ENCODE measurements at places on chromosomes 5 and 9. TPM values are rescaled to one million over a fixed set of nuclear protein-coding genes. Genes with fewer than 3 reads are reported as not detected.

- no peak for DNase-seq
Measured at GRCh38 chr9:18692268-18692667, 218.3 kb downstream of the ADAMTSL1 start.

DNA sequence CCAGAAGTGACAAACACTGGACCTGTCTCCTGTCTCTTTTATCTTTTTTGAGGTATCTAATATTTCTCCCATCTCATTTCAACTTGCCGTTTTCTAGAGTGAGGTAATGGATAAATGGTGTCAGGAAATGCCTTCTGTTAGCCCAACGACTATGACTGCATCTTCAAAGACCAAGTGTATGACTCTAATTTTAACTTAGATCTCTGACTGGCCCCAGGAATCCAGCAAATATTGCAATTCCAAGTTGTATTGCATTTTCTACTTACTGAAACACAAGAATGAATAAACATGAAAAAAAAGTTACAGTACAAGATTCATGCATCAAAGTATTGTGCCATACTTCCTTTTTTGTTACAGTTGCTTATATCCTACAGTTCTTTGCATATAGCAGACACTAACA lies 26.3 kb downstream of the SLC28A3 start:
- DNase-seq = no peak

- DNase-seq = peak; percentile 90
Measured at GRCh38 chr5:138632900-138633489, 57.8 kb upstream of the HSPA9 start.

GRCh38 chr5:80619086-80619485 lies 35.4 kb upstream of the MSH3 start:
- no peak for DNase-seq

DNA sequence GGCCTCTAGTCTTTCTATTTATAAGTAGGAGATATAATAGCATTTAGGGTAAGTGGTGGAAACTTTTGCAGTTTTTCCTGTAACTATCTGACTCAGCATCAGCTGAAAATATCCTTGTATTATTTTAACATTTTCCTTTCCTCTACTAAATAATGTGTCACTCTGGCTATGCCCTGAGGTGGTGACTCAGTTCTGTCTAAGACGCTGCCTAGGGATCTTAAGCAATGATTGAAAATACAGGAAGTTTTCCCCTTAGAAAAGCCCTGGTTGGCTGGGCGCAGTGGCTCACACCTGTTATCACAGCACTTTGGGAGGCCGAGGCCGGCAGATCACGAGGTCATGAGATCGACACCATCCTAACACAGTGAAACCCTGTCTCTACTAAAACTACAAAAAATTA lies 9.3 kb upstream of the EDIL3 start:
- DNase-seq = no peak

GRCh38 chr5:125411744-125412560 lies 665.5 kb upstream of the ZNF608 start:
- peak; percentile 44 for DNase-seq

Gene PCDHGB5
- total RNA-seq = 2.0 TPM

Gene ADAMTSL2
- total RNA-seq = 0.30 TPM
